Glutamatergic neuron (in vitro differentiated cells): ENCODE measurements at places on chromosomes 1 and 21.

DNA sequence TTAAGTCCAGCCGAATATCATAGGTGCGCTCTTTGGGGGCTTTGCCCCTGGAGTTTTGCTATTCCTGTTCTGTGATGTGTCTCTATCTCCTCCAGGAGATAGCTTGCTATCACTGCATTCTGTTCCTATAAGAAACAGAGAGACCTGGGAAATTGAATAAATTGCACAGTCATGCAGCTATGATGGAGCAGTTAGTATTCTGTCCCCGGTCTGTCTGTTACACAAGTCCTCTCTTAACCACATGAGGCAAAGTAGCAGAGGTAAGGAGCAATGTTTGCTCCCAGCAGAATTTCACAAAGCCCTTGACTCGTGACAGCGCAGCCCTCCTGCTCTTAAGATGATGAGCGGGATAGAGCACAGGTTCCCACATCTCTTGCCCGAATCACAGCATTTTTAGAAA, 63.9 kb upstream of the GRHL3 start:
- DNase-seq, result no peak

GRCh38 chr1:111803951-111804350, 48.2 kb downstream of the DDX20 start:
- DNase-seq, result no peak

DNA sequence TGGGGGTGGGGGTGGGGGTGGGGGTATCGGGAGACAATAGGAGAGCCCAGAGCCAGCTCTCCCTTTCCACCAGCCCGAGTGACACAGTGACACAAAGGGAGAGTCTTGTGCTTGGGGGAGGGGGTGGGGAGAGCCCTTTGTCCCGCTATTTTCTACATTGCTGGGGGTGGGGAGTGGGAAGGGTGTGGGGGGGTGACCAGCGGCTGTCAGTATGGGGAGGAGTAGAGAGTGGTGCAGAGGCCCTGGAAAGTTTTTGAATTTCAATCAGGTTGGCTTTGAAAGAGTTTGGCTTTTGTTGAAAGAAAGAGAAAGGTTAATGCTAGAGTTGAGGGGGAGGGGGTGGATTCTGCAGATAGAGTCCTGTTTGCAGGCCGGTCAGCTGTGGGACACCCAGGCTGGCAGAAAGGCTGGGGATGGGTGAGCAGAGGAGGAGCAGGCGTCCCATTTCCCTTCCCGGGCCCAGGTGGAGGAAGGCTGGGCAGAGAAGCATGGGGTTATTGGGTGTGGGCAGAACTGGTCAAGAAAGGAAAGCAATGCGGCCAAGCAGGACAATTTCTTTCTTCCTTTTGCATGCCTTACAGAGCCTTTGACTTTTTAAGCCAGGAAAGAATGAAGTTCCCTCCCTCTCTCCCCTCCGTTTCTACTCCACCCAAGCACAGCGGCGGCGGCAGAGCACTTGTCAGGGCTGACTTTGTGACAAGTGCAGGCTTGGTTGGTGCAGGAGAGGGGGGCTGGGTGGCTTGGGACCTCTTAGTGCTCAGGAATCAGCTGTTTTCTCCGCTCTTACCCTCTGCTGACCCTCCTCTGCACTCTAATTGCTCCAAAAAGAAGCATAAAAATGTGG, 96.2 kb downstream of the RNF220 start:
- DNase-seq, result peak; percentile 46

DNA sequence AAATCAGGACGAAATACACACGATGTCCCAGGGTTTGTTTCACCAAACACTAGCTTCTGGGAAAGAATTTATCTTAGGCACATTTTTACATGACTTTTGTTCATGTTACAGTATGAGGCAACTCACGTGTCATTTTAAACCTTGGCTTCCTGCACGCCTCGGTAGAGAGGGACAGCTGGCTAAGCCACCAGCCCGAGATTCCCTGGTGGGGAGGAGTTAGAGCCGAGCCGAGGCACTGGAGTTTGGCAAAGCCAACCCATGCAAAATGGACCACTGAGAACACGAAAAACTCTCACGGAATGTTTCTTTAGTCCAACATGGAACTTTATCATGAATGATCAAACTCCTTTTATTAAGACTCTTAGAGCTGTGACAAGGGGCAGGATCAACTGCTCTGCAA, 240.0 kb downstream of the DYRK1A start:
- DNase-seq, result no peak

DNA sequence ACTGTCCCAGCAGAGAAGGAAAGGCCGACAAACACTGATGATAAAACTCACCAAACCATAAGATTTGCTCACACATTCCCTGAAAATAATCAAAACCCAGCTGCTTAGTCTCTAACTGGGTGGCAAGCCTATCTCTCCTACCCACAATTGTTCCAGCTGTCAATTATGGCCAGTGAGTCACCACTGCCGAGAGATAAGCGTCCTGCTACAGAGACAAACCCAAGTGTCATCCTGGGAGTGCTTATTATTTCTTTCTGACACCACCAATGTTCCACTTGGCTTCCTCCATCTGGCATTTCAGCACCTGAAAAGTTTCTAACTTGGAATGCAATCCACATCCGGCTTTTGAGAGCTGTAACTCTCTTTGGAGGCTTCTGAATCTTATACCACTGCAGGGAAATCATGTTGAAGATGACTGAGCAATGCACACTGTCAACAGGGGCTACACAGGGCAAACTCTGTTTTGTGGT, 51.5 kb upstream of the VAV3 start:
- no peak for DNase-seq

DNA sequence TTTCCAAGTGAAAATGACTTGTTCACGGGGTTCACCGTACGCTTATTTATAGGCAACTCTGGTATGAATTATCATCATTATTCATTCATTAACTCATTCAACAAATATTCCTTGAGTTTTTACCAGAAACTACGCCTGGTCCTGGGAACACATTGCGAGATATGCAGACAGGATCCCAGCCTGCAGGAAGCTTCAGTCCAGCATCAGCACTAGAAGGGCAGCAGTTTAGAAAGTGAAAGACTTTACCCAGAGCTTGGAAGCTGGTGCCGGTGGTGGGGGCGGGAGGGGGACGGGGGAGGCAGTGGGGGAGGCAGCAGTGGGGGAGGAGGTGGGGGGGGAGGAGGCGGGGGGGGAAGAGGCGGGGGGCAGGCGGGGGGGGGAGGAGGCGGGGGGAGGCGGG, 55.9 kb downstream of the SETD4 start:
- DNase-seq, result no peak

DNA sequence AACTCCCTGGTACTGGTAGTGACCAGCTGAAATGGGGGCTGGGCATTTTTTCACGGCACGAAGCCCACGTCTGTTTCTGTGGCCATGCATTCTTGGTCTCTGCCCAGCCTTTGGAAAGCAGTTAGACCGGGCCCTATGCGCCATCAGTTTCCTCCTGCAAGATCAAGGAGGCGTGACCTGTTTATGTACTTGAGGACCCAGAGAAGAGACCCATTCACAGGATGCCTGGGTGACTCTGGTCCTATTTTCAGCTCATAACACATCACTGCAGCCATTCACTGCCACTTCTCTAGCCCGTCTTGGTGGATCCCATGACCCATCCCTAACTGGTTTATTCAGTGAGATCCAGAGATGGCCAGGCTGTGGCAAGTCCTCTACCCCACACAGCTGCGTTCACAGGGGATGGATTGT, 70.4 kb downstream of the SPSB1 start:
- no peak for DNase-seq

DNA sequence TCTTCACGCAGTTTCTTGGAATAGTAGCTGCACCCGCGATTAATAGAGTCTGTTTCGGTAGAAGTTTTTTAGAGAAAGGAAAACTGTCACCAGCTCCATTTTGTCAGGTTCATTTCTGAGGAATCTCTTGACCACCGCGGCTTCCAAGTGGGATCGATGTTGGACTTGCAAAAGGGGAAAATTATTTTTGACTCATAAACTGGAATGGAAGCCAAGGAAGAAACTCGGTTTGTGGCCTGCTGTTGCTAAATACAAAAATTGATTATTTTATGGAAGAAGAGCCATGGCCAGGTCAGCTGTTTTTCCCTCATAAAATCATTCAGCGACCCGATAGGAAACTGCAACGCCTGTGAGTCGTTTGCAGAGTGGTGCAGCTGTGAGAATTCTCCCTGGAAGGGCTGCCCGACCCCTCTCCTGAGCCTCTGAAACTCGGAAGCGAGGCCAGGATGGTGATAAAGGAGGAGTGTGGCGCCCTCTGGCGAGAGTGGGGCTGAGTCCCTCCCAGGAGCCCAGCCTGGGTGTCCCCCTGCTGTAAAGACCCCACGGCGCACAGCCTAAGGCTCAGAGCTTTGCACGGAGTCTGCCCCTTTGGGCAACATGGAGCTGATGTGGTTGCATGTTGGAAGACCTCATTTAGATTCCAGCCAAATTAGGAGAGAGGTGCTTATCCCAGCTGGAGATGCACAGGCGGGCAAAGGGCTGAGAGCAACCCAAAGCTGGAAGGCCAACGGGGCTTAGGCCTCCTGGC, 83.6 kb upstream of the SLC25A33 start:
- DNase-seq, result peak; percentile 88

DNA sequence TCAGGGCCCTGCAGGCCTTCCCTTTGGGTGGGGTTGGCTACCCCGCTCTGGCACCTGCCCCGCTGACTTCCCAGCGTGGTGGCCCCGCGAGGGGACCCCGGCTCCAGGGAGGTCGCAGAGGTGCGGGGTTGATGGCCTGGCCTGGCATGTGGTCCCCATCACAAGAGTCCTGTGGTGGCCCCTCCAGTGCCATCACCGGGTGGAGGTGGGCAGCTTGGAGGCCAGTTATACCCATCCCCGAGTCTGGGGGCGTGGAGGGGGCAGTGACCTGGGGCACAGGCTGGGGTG, 26.8 kb downstream of the PRMT2 start:
- no peak for DNase-seq

- DNase-seq, result no peak
These were observed 8.0 kb downstream of the NOL9 start for GRCh38 chr1:6546326-6546725.

GRCh38 chr1:76492752-76493430, 374.4 kb upstream of the ST6GALNAC5 start:
- DNase-seq, result no peak

- DNase-seq, result no peak
These were observed 12.6 kb upstream of the STX12 start for GRCh38 chr1:27760426-27760825.

- no peak for DNase-seq
These were observed 86.5 kb downstream of the PSMG1 start for GRCh38 chr21:39096754-39097153.

DNA sequence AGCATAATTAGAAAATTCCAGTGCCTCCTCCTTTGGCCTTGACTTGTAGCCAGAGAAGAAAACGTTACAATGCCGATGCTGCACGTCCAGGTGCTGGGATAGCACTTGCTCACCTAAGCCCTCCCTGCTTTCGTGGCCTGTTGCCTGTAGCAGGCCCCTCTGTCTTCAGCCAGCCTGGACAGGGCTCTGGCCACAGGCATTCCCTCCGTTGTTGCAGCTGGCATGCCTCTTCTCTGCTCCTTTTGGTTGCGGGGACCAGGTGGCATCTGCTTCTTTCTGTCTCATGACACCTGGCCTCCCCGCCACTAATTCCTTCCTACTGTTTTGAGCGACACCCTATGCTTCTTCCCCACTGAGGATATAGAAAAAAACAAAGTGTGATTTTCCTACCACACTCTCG, 54.6 kb upstream of the MORC3 start:
- DNase-seq, result no peak
